CD4-positive, alpha-beta T cell treated with Interleukin-4 for 1 hour (primary cell): ENCODE measurements at places on chromosomes 2 and 18.
A peak's percentile ranks its signal among the peaks of the same experiment; 100 is the strongest.

DNA sequence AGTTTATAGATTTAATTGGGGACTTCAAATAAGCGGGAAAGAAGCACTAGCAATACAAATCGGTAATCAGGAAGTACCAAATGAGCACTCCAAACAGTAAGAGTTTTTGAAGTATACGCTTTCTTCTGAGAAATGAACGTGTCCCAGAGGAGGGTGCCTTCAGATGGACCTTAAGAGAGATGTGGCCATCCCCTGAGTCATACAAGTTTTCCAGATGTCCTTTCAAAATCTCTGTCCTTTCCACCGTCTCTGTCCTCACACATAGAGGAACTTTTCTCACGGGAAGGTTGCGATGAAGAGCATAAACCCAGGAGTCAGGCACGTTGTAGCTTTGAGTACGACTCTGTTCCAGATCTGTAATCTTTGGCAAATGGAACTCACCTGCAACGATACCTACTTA, 1.7 kb upstream of the SMAD2 start:
- no peak for DNase-seq

DNA sequence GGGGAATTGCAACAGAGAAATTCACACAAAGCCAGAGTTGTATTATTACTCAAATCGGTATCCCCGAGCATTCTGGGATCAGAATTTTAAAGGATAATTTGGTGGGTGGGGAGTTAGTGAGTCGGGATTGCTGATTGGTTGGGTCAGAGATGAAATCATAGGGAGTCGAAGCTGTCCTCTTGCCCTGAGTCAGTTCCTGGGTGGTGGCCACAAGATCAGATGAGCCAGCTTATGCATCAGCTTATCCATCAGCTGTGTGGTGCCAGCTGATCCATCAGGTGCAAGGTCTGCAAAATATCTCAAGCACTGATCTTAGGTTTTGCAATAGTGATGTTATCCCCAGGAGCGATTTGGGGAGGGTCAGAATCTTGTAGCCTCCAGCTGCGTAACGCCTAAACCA, 34.3 kb upstream of the ITM2C start:
- DNase-seq, result no peak

DNA sequence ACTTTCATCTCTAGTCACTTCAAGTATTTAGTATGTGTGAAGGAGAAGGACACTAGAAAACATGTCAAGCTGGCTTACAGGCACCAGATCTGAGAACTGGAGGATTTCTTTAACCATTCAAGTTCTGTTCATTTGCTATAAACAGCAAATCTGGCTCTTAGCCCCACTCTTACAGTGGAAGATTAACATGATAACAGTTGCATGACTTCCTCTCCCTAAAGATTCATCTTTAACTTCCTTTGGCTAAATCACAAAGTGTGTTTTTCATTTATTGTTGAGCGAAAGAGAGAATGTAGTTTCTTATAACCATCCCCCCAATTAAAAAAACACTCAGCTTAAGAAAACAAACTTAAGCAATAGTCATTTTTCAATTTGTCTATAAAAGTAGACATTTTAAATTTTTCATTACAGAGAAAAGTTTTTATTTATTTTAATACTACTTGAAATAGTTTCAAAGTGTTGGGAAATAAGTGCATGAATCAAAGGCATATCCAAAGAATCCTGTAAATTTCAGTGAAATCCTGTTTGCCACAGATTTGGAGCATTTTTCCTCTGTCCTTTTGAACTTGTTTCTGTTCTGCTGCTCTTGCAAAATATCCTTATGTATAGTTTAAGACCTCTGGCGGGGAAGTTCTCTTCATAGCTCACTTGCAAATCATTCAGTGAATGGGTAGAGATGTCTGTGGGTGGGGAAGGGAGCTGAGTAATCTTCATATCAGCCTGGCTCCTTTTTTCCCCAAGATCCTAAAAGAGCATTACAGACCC, 241.0 kb upstream of the RBBP8 start:
- DNase-seq, result no peak

- DNase-seq, result no peak
These were observed 38.3 kb upstream of the DNMT3A start for GRCh38 chr2:25380023-25380422.

DNA sequence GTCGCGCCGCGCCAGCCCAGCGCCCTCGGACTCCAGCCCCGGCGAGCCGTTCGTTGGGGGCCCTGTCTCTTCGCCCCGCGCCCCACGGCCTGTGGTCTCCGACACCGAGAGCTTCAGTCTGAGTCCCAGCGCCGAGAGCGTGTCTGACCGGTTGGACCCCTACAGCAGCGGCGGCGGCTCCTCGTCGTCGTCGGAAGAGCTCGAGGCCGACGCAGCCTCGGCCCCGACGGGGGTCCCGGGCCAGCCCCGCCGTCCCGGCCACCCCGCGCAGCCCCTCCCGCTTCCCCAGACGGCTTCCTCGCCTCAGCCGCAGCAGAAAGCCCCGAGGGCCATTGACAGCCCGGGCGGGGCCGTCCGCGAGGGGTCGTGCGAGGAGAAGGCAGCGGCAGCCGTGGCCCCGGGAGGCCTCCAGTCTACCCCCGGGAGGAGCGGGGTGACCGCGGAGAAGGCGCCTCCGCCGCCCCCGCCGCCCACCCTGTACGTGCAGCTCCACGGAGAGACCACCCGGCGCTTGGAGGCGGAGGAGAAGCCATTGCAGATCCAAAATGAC, 1.4 kb downstream of the PHLPP1 start:
- DNase-seq, result peak; percentile 46

GRCh38 chr2:162538967-162539366, 195.0 kb downstream of the GCA start:
- no peak for DNase-seq
